ENCODE measurements at places on chromosomes 5 and 9. TPM values are rescaled to one million over a fixed set of nuclear protein-coding genes. Genes with fewer than 3 reads are reported as not detected.
A peak's percentile ranks its signal among the peaks of the same experiment; 100 is the strongest.

TAF11L10 gene
- not detected for total RNA-seq

RGS7BP gene
- not detected for total RNA-seq

FAF2 gene
- total RNA-seq = 44.8 TPM

GGTA1 gene
- not detected for total RNA-seq

DNA sequence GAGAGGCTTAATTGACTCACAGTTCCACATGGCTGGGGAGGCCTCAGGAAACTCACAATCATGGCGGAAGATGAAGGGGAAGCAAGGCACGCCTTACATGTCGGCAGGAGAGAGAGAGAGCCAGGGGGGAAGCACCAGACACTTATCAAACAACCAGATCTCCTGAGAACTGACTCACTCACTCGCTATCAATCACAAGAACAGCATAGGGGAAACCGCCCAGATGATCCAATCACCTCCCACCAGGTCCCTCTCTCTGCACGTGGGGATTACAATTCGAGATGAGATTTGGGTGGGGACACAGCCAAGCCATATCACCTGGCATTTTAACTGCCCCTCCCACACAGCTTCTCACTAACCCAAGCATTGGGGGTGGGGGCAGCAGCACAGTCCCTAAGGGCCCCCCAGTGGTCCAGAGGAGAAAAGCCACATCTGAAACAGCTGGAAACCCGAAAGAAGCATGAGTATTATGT is 76.1 kb upstream of the ASS1 start:
- H3K27me3 ChIP-seq = peaks cover 4% of the 10 kb centered on the region
- H3K36me3 ChIP-seq = peaks cover 3% of the 10 kb centered on the region
- H3K4me1 ChIP-seq = peaks cover 13% of the 10 kb centered on the region
- DNase-seq = peak; percentile 71
- peak overlapping the region; percentile 9 for H3K27ac ChIP-seq
- no peak overlapping the region for H3K4me3 ChIP-seq

DNA sequence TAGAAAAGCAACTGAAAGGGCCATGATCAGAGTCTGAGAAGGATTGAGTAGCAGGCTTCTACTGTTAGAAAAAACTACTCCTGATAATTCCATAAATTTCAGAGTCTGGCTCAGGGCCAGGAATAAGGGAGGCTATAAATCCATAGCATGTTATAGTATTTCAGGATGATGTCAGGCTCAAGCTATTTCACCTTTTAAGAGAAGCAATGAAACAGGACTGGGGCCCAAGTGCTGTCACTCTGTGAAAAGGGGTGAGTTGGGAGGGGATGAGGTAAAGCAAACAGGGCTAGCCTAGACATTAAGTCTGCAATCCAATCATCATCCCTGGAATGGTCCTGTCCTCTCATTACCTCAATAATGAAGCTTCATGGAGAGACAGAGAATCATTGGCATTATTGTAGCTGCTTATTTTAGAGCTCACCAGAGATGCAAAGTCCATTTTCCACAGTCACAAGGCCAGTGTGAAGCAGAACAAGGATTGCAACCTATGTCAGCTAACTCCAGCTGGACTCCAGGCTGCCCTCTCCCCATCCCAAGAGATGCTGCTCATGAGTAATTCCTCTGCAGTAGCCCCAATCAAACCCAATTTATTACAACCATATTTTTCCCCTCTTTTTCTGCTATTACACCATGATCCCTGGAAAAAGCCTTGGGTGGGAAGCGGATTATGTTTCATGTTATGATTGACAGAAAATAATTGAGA is 56.0 kb downstream of the PAPPA start:
- H3K36me3 ChIP-seq = no peaks in the 10 kb centered on the region
- no peaks in the 10 kb centered on the region for H3K27me3 ChIP-seq
- H3K27ac ChIP-seq = no peak overlapping the region
- DNase-seq = no peak
- no peak overlapping the region for H3K4me3 ChIP-seq
- no peaks in the 10 kb centered on the region for H3K4me1 ChIP-seq

DNA sequence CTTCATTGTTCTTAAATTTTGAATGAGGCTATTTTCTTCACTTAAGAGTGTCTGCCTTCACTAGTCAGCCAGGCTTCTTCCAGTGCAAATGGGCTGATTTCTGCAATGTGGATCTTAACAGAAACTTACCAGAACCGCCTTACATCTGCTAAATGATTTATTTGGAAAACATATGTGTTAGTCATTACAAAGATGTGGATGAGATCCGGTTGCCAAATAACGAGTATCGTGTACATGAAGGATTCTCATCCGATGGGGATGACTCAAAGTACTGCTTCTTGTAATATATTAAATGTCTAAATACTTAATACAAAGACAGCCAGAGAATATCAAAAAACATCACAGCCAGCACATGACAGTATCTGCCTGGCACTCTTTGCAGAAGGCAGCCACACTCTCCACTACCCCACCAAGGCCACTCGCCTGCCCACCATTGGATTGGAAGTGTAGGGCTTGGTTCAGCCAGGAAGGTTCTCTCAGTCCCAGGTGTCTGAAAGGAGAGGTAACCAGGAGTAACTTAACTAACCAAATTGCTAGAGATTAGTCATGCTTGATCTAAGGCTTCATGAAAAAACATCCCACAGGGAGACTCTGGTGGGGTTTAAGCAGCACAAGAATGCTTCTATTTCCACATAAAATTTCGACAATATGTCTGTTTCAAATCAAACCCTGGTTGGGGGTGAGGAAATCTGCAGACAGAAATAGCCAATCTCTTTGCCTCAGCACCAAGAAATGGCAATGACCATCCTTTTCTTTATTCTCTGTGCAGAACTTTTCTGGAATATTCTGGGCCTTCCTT is 174.8 kb downstream of the GADD45G start:
- H3K4me3 ChIP-seq = no peak overlapping the region
- H3K27me3 ChIP-seq = no peaks in the 10 kb centered on the region
- H3K4me1 ChIP-seq = no peaks in the 10 kb centered on the region
- no peaks in the 10 kb centered on the region for H3K36me3 ChIP-seq

DNA sequence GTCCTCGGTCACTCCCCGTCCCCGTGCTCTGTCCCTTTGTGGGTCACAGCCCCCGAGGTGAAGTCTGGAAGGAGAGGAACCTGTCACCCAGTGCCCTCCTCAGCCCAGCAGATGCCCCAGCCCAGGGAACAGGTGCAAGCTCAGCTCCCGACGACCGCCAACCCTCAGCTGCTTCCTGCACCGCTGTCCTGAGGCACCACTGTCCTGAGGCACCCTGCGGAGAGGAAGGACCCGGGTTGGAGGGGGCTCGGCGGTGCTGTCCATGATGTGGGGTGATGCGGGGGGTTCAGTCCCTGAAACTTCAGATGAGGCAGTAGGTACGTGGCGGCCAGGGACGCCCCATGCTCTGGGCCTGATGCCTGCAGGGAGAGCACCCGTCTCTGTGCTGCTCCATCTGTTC is 81.4 kb downstream of the COL5A1 start:
- H3K4me3 ChIP-seq = no peak overlapping the region
- no peak overlapping the region for H3K27ac ChIP-seq
- H3K36me3 ChIP-seq = no peaks in the 10 kb centered on the region
- peaks cover 6% of the 10 kb centered on the region for H3K4me1 ChIP-seq
- DNase-seq = no peak
- peaks cover 7% of the 10 kb centered on the region for H3K27me3 ChIP-seq

GRCh38 chr9:36676778-36677485 is 104.2 kb downstream of the MELK start:
- no peaks in the 10 kb centered on the region for H3K27me3 ChIP-seq
- H3K4me1 ChIP-seq = peaks cover 19% of the 10 kb centered on the region
- H3K4me3 ChIP-seq = no peak overlapping the region
- peaks cover 43% of the 10 kb centered on the region for H3K36me3 ChIP-seq
- no peak for DNase-seq
